Cerebellum (tissue), 4 donors: ENCODE measurements at places on chromosomes 2 and 18. TPM values are rescaled to one million over a fixed set of nuclear protein-coding genes. Genes with fewer than 3 reads are reported as not detected.
A peak's percentile ranks its signal among the peaks of the same experiment; 100 is the strongest.

The AMER3 gene
- 25.7 TPM for total RNA-seq

The MAP3K19 gene
- total RNA-seq = 3.1 TPM

The SAG gene
- not detected for total RNA-seq

DNA sequence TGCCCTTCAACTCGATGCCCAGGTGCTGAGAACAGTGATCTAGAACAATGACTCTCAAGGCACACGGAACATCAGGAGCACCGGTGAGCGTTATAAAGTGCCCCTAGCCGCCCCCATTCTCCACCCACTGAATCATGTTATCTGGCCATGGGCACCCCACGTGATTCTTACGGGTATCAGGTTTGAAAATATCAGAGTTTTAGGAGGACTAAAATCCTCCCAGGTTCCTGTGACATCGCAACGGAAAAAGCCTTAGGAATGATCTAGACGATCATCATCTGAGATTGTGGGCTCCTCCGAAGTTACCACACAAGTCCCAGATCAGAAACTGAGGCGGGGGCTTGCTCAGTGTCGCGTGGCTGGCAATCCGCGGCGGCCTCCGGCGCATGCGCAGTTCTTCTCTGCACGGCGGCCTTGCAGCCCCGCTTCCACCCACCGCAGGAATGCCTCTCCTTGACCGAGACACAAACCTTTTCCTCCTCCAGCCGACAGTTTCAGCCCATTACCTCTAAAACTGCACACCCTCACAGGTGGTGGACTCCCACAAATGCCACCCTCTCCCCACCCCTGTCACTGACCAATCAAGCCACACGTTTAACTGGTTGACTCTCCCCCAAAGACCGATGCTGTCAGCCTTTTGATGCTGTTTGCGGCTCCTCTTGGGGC is 5.8 kb upstream of the MRPL33 start:
- DNase-seq = peak; percentile 41

GRCh38 chr2:126658319-126658904 is 2.5 kb downstream of the GYPC start:
- DNase-seq = no peak

DNA sequence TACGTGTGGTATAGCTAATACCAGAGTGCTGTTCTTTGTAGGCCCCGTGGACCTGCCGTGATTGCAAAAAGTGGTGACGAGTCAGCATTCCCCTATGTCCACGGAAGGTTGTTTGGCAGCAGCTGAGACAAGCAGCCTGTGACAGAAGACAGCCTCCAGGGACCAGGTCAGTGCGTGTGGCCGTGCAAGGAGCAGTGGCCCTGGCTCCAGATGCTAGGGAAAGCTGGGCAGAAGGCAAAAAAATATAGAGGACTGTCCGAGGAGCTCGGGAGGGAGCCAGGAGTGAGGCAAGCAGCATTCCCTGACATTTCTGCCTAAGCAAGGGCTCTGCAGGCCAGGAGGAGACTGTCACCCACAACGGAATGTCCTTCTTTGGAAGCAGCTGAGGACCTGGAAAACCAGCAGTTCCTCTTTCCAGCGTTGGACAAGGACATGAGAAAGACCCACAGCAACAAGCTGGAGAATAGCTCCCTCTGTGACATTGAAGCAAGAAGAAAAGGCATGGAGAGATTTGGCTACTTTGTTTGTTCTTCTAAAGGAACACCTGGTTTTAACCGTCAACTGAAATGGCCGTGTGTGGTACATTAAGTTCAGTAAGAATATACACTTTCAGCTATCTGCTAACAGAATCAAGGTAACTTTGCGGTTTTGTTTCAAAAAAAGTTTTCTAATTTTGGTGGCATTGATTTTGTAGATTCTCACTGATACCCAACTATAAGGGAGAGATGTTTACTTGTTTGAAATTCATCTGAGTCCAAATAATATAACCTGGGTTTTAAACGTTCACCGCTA is 58.3 kb downstream of the NPAS2 start:
- no peak for DNase-seq

GRCh38 chr18:75365254-75365629 is 62.3 kb downstream of the SMIM21 start:
- DNase-seq = no peak

- DNase-seq = no peak
Observed at GRCh38 chr2:170226216-170226615, 48.3 kb downstream of the MYO3B start.

DNA sequence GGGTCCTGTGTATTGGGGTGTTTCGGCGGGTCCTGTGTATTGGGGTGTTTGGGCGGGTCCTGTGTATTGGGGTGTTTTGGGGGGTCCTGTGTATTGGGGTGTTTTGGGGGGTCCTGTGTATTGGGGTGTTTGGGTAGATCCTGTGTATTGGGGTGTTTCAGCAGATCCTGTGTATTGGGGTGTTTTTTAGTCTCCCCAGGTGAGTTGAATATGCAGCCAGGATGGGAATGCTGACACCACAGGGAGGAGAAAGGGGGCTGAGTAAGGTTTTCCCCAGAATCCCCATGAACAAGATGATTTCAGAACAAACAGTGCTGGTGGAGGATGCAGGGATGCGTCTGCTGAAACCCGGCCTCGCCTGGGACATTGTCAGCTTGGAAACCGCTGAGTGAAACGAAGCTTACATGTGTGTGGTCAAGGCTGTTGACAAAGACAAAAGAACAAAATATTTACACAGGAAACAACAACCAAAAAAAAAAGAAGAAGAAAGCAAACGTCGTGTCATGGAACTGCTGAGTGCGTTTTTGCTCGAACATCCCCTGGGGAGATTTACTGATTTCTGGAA is 88.5 kb upstream of the ODC1 start:
- no peak for DNase-seq

GRCh38 chr18:46449499-46449898 is 207.5 kb downstream of the LOXHD1 start:
- no peak for DNase-seq

The C2orf80 gene
- total RNA-seq = 12.2 TPM
